ENCODE measurements at places on chromosomes 13 and 19.

- no peak for DNase-seq
Observed at GRCh38 chr13:40653527-40654318, 12.7 kb downstream of the FOXO1 start.

DNA sequence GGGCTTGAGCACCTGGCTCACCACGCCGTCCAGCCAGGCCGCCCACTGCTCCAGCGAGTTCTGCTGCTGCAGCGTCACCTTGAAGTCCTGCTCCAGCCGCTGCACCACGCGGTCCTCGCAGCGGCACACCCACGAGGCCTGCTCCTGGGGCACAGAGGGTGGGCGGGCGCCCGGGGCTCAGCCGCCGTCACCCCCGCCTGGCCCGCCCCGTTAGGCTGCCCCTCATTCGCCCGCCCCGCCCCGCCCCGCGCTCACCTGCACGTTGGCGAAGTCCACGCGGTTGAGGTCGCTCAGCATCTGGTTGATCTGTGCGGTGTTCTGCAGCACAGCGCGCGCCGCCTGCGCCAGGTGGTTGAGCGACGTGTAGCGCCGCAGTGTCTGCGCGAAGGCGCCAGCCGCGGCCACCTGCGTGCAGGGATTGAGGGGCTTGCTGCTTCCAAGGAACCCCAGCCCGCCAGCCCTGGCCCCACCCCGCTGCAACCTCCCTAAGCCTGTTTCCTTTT lies 11.3 kb downstream of the DCAF15 start:
- DNase-seq = no peak

- no peak for DNase-seq
Observed at GRCh38 chr19:38033658-38034491, 126.9 kb downstream of the SIPA1L3 start.

GRCh38 chr13:30600496-30600895 lies 17.2 kb upstream of the USPL1 start:
- DNase-seq = no peak

GRCh38 chr13:70430256-70430655 lies 322.0 kb upstream of the KLHL1 start:
- DNase-seq = no peak

- DNase-seq = no peak
Observed at GRCh38 chr13:29908416-29909080, 58.1 kb upstream of the UBL3 start.

DNA sequence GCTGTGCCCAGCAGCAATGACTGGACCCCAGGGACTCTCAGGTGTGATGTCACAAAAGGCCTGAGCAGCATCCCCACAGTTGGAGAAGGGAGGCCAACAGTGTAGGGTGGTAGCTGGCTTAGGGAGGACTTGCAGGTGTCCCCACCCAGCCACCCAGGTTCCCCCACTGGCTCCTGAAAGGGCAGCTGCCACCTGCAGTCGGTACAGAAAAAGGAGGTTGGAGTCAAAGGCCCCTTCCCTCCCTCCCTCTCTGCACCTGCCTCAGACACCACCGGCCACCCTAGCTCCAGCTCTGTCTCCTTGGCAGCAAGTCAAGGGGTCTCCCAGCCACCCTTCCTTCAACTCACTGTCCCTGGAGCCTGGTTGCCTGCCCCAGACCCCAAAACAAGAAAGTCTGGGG lies at the start of gene PCP2:
Gene PCP2 (minus strand): TSS at position 22 of the 400 bp plus-strand sequence. CDS start 262 bp downstream, outside the sequence.
- no peak for DNase-seq

All from activated gamma-delta T cell treated with anti-CD3 and anti-CD28 coated beads, Interleukin-2, amount 50 U/mL, for 16 hours (primary cell).